ENCODE measurements at places on chromosomes 4 and X. TPM values are rescaled to one million over a fixed set of nuclear protein-coding genes. Genes with fewer than 3 reads are reported as not detected.

TMPRSS11B gene
- not detected for total RNA-seq

GUCY1A1 gene
- 4.9 TPM for total RNA-seq

SLC38A5 gene
- total RNA-seq, result 0.30 TPM

ITIH6 gene
- not detected for total RNA-seq

TCEAL5 gene
- not detected for total RNA-seq

POLN gene
- total RNA-seq, result 2.2 TPM

NKX3-2 gene
- not detected for total RNA-seq

ARHGEF38 gene
- total RNA-seq, result 0.23 TPM

GRCh38 chrX:40733706-40734105 lies 1.6 kb downstream of the MED14 start:
- DNase-seq, result no peak

DNA sequence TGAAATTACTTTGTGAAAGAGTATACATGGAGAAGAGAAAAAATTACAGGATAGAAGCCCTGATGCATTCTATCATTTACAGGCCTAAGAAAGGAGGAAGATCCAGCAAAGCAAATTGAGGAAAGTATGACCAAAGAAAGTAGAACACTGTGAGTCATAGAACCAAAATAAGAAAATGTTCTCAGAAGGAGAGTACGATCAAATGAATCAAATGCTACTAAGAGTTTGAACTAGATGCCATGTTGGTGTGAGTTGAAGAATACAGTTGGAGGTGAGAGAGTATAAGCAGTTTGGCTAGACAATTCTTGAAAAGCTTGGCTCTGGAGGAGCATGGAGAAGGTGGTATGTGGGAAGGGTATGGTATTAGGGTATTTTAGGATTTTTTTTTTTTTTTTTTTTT lies 161.8 kb downstream of the RPA4 start:
- DNase-seq, result no peak

DNA sequence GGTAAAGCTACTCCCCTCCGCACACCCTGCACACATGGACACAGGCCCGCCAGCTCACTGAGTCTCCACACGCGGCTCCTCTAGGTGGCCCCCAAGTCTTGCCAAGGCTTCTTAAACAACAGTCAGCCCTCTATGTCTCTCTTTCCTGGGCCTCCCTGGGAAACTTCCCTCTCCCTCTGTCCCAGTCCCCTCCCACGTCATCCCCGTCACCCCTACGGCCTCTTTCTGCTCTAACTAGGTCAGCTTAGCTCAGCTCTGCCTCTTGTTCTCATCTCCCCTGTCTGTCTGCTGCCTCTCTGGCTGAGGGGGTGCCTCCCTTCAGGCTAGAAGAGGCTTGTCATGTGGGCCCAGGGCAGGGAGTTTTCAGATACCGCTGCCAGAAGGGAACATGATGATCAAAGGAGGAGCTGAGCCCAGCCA lies 38.8 kb downstream of the SEPTIN6 start:
- no peak for DNase-seq

DNA sequence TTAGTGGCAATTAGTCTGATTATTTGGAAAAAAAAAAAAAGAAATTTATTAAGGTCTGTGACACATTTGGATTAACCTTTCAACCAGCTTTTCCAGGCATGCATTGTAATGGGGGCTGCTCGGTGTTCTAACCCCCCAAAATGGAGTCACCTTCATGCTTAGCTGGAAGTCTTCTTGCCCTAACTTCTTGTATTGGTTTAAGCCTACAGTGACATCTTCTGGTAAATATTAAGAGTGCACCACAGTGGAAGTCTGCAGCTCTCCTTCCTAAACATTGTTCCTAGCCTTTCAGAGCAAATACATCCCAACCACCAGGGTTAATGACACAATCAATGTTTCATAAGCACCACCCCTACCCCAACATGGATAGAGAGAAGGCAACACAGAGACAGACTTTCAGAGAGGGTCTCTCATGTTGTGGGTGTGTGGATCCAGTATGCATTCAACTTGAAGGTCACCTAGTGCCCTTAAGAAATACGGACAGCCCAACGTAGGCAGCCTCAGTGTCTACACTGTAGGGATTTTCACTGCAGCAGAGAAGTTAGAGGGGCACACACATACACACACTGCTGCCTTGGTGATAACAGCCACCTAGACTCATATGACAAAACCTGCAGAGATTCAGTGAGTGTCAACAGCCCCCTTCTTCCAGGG lies 142.9 kb upstream of the MBNL3 start:
- no peak for DNase-seq

GRCh38 chr4:160251522-160252170 lies 1148.8 kb downstream of the RAPGEF2 start:
- no peak for DNase-seq

- no peak for DNase-seq
These were observed 1106.7 kb downstream of the PDHA2 start for GRCh38 chr4:96946552-96946951.

- DNase-seq, result no peak
These were observed 8.0 kb downstream of the HHIP start for GRCh38 chr4:144653781-144654545.

DNA sequence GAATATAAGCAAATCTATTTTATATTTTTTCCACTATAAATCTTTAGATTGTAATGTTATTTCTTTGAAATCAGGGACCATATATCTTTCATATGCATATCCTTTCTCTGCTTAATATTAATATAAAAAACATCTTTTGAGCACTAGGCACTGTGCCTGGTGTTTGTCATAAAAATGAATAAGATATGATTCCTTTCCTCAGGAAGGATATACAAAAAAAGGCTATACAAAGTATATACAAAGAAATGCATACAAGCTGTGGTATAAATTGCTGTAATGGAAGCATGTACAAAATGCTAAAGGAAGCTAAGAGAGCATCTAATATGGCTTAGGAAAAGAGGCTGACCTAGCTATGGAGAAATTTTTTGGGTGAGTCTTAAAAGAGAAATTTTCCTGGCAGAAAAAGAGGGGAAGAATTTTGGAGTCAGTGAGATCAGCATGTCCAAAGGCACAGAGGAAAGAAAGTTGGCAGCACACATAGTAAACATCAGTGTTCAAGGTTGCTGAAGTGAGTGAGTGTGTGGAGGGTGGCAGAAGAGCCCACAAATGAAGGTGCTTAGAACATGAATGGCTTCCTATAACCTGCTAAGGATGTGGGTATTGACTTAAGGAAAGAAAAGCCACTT lies 500.0 kb downstream of the SPRY1 start:
- no peak for DNase-seq

DNA sequence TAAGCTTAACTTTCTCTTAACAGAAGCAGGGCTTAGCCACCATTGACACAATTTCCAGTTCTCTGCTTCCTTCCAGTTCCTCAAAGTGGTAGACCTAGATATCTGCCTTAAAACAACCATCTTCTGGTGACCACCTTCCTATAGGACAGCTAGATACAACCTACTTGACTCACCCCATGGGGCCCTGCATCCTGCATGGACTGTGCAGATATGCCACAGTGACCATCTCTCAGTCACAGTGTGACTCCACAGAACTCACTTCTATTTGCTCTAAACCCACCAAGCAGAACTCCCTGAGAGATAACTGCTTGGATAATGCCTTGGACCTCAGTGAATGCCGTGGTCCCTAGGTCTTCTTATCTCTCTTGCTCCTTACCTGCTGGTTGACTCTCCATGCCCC lies 621.6 kb downstream of the IQCM start:
- DNase-seq, result no peak

DNA sequence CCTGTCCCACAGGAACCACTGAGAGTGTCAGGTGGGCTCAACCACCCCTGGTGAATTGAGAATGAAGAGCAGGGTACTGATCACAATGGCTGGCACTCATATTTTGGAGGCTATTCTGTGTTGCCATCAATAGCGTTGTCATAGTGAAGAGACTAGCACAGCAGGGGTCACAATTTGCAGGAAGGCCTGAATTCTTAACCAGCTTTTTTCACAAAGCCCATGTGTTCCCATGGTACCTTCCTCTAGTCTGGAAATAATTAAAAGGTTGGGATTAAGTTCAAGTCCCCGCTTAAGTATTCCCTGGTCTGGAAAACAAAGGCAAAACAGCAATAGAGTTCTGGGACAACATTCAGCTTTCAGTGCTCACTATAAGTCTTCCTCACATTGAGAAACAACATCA lies 1051.7 kb downstream of the C4orf33 start:
- no peak for DNase-seq

- DNase-seq, result no peak
These were observed 51.6 kb downstream of the NFKB1 start for GRCh38 chr4:102552781-102553180.

GRCh38 chr4:79233820-79234219 lies 92.0 kb downstream of the NAA11 start:
- DNase-seq, result no peak

DNA sequence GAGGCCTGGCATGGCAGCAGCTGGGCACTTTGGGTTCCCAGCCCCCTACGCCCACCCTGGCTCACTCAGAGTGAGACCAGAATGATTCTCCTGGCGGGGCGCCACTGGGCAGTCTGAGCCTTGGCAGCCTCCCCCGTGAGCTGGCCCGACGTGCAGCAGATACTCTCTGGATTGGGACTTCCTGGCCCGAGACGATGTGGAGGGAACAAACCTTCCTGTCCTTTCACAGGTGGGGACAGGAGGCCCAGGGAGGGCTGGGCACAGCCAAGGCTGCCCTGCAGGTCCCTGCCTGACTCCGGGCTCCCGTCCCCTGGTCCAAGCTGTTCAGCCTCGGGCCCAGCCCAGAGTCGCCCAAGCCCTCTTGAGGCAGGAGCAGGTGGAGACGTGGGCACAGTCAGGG lies 17.9 kb upstream of the ADD1 start:
- DNase-seq, result no peak

DNA sequence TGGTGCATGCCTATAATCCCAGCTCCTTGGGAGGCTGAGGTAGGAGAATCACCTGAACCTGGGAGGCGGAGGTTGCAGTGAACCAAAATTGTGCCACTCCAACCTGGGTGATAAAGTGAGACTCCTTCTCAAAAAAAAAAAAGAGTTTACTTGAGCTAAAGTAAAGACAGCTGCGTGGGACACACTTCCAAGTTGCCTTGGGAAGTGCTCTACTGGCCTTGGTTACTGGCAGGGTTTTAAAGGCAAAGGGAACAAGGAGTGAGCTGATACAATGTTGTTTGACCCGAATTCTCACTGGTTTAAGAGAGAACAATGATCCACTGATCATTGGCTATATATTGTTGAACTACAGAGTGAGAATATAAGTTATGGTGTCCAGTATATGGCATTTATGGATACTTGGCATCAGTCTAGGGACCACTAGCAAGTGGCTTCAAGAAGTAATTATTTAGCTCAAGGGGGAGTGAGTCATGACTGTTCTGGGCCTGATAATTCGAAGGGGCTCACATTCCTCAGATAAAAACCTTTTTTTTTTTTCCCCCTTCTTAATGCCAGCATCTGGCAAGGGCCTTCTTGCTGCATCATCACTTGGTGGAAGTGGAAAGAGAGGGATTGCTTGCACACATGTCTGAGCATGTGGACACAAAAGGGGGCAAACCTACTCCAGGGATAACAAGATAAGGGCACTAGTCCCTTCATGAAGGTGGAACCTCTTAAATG lies 32.3 kb downstream of the GRK4 start:
- no peak for DNase-seq

DNA sequence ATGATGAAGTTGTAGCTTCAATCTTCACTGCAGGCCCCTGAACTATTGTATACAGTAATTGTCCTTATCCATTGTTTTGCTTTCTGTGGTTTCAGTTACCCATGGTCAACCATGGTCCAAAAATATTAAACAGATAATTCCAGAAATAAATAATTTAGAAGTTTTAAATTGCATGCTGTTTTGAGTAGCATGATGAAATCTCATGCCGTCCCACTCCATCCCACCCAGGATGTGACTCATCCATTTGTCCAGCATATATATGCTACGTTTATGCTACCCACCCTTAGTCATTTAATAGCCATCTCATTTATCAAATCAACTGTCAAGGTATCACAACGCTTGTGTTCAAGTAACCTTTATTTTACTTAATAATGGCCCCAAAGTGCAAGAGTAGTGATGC lies 34.5 kb downstream of the IQCM start:
- no peak for DNase-seq

All from left lobe of liver (tissue), 2 donors.